Astrocyte (in vitro differentiated cells and primary cell): ENCODE measurements at places on chromosomes 2 and 18. TPM values are rescaled to one million over a fixed set of nuclear protein-coding genes. Genes with fewer than 3 reads are reported as not detected.

DNA sequence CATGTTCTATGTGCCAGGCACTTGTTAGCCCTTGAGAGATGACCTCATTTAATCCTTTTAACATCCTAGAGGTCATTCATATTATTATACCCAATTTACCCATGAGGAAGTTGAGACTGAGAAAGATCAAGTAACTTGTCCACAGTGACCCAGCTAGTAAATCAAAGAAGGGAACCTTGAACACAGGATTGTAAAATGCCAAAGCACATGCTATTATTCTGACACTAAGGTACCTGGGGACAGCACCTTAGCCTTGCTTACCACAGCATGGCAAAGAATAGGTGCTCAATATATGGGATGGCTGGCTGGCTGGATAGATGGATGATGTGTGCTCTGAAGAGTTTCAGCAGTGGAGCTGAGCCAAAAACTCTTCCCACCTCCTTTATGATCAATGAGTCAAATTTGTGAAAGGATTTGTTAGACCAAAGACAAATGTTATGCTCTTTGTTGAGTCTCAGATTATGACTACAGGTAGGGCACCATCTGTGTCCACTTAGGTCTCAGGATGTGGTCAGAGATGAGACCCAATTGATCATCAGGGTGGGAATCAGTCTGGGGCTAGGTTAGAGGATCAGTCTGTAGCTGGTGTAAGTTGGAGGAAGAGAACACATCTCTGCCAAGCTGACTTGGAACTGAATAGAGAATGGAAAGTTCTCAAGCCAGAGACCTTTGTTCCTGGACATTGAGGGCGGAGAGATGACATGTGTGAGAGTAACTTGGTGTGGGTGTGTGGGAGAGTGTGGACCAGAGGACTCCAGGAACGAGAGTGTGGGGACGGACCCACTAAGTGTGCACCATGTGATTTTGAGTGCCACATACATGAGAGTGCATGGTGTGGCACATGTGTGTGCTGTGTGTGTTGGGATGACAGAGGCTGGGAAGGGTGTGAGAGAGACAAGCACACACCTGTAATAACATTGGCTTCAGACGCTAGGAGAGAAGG lies 16.3 kb upstream of the PKDCC start:
- no peak for DNase-seq

Gene BCS1L
- total RNA-seq, result 27.5 and 28.4 TPM in 2 replicates

DNA sequence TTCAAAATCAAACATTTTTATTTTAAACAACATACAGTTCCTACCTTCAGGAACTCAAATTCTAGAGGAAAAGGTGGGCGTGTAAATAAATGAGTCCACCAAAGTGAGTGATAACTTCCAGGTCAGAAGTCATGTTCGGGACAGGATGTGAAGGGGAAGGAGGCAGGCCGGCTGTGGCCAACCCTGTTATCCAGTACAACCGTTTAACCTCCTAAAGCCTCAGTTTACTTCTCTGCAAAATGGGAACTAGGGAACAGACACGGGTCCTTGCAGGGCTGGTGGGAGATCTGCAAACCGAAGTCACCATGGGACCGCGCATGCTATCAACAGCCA lies 373 bp downstream of the EIPR1 start:
- peak; percentile 35 for DNase-seq

DNA sequence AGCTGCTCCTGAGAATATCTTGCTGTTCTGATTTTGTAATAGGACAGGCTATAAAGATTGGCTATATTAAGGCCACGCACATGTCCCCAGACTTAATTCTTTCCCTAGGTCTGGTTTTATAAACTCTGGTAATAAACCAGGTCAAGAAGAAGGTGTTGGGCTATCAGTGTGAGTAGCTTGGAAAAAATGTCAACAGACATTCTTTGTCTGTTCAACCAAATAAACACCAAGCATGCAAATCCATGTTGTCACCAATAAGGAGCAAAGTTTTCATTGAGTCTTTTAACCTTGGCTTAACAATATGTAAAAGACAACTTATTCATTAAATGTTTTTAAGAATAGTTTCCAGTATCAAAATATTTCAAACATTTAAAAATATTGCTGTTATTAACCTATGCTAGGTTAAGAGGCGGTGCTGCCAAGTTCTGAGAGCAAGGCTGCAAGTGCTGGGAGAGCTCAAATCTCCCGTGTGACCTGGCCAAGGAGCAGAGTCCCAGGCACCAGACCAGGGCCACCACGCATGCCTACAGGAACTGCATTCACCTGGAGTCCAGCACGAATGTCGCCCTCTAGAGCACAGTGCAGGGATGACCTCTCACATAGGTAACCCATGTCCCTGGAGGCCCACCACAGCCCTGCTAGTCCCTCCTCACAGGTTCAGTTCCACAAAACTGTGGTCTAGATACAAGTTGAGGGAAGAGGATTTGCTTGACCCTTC lies 120.5 kb upstream of the POU3F3 start:
- no peak for DNase-seq

Gene PIK3C3
- 104 and 106 TPM in 2 replicates for total RNA-seq

Gene SERPINB13
- total RNA-seq, result not detected in 2 replicates

- DNase-seq, result no peak
Measured at GRCh38 chr2:168134485-168134884, 112.9 kb downstream of the STK39 start.

DNA sequence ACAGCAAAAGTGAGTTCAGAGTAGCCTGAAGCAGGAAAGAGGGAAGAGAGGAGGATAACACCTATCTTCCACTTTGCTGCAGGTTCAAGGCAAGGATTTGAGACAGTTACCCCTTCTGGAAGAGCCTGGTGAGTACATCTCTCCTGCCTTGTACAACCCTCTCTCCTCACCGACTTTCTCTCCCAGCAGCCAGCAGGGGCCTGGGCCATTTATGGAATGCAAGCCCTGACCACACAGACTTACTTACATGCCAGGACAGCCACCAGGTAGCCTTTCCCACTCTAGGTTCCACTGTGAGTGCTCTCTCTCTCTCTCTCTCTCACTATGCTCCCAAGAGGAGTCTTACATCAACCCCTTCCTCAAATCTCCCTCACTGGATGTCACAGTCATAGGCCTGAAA lies 57.0 kb downstream of the BCL11A start:
- peak; percentile 29 for DNase-seq

GRCh38 chr2:75632091-75632701 lies 14.4 kb upstream of the MRPL19 start:
- DNase-seq, result peak; percentile 53

DNA sequence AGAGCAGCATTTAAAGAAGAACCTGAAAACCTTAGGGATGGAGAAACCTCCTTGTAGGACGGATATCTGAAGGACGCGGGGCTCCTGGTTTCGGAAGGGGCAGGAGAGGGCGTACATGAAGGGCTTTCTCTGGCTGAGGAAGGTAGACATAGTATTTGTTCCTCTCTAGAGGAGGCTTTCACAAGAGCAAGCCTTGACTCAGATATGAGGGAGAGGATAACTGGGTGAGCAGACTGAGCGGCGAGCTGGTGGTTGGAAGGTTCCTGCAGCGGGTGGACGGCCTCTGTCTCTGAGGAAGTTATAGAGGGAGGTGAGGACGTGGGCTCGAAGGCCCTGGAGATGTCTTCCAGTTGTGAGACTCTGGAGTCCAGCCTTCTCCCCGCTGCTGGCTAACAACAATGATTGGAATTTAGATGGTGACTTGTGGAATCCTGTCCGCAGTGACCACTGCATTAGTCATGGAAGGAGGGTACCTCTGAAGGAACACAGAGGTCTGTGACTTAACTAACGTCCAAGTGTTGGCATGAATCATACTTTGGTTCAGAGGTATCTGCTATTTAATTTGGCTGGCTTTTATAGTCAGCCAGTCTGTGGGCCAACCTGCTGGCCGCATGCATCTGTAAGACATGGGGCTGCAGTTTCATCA lies 80.9 kb downstream of the ASAP2 start:
- peak; percentile 100 for DNase-seq
